ENCODE measurements at places on chromosomes 5 and 9.

DNA sequence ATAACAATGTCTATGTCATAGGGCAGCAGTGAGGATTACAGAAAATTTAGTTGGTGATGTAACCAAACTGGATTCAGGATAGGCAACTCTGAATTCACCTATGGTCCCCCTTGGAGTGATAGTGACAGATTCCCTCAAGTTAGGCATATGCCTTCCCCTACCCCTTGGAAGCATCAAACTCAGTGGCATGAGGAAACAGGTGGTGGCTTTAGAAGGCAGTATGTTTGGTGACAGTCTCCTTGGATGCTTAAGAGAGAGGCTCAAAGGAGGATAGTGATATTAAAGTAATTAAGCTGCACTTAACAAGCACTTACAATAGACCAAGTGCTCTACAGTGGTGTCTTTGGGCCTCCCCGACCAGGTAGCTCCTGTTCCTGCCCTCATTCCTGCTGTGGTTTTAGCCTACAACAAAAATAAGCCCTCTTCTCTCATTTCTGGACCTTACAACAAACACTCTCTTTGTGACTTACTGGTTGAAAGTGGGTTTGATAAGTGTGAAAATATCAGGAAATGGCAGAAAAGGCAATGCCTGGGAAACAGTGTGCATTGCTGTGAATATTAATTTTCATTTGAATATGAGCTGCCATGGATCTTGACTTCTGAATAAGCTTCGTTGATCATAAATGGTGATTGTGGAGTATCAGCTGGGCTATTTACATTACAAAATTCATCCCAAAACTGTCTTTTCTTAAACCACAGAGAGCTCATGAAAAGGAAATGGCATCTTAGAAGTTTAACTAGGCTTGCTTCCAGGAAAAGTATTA is 29.2 kb downstream of the NR4A3 start:
- no peak for DNase-seq

DNA sequence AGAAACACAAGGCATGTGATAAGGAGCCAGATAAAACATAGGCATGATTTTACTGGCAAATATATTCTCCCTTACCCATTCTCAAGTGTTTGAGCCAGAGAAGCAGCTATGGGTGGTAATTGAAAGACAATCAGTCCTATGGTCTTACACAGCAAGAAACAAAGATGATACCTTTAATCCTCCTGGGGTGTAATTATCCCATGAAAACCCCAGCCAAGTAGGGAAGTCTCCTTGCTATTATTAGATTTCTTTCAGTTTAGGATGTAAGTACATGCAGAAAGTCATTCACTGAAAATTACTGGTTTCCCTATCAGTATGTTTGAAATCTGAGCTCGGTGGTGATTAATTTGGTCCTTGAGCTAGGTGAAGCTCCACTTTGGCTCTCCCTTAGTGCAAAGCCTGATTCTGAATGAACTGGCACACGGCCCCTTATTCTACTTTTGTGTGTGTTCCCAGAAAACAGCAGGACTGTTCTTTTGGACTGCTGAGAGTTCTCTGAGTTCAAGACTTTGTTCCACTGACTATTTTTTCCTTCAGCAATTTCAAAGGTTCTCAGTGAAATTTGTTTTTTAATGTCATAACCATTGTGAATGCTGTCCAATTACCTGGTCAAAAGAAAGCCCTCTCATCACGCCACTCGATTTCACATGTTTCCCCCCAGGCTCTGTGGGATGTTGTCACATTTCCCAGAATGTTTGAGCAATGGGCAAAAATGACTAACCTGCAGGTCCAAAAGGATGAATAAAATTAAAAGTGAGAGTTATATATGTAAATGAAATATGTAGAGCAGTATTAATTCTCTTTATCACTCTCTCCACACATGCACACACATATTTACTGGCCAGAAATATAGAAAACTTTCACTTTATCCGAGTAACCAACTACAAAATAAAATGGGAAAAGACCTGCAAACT is 343.0 kb downstream of the RAB3C start:
- no peak for DNase-seq

- no peak for DNase-seq
Observed at GRCh38 chr9:89710697-89711096, 105.9 kb downstream of the GADD45G start.

DNA sequence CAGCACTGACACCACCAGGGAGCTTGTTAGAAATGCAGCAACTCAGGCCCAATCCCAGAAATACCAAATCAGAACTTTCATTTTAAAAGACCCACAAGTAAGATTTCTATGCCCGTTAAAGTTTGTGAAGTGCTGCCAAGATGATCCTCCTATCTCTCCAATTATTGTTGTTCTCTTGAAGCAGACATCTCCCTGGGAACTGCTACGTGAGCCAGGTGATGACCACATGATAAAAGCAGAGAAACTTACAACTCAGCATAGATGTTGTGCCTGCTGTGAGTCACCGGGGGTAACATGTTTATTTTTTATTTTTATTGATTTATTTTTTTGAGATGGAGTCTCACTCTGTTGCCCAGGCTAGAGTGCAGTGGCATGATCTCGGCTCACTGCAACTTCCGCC is 34.4 kb downstream of the GCNT4 start:
- no peak for DNase-seq

DNA sequence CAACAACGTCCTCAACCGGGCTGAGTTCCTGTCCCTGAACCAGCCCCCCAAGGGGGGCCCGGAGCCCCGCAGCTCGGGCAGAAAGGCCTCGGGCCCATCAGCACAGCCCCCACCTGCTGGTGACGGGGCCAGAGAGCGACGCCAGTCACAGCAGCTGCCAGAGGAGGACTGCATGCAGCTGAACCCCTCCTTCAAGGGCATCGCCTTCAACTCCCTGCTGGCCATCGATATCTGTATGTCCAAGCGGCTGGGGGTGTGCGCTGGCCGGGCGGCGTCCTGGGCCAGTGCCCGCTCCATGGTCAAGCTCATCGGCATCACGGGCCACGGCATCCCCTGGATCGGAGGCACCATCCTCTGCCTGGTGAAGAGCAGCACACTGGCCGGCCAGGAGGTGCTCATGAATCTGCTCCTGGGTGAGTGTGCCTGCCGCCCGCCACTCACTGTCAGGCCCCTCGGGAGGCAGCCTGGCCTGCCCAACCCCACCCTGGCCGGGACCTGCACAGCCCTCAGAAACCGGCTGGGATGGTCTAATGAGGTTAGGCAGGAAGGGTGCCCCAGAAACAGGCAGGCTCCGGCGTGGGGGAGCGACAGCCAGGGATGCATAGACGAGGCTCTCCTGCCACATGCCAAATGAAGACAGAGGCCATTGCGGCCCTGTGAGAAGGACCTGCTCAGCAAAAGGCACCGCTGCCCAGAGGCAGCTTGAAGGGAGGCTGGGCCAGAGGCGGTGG is 678 bp downstream of the PLPP7 start:
- DNase-seq = no peak

DNA sequence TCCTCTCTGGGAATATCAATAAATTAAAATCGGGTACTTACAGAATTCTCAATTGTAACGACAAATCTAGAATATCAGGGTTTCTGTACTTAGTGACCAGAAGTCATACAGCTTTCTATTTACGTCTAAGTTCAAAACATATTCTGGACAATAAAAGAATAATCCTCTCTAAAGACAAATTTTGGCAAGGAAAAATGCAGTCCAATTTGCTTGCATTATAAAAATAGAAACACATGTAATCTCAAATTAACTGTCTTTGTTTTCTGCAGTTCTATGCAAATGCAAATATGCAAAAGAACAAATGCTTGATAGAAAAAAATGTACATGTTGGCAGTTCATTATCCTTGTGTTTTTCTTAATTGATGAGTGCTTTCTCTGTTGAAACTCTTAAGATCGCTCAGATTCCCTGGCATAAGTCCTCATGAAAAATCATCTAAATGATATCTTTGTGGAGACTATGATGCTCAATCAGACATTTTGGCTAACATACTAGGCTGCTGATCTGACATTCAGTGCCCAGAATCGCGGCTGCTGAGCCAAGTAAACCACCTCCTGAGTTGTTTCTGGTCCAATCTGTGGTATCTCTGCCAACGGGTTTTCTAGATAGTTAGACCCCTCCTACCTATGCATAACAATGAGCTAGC is 990.1 kb upstream of the C9orf72 start:
- no peak for DNase-seq

GRCh38 chr5:148875205-148875875 is 48.9 kb downstream of the ADRB2 start:
- DNase-seq = no peak

DNA sequence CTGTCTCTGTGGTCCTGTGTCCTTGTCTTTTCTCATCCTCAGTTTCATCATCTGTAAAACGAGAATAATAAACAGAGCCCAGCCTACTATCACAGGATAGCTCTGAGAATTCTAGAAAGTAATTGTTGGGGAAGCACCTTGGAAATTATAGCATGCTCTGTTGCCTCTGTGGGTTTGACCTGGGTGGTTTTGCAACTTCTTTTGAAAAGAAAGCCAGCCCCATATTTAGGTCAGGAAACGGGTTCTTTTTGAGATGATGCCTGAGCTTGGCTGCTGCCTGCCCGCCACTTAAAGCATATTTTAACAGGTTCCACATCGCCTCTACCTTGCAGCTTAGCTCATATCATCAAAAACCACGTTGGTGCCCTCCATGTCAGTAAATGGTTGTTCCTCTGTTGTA is 111.1 kb downstream of the TLR4 start:
- DNase-seq = no peak

GRCh38 chr9:110125207-110125751 is 82.7 kb downstream of the C9orf152 start:
- no peak for DNase-seq

DNA sequence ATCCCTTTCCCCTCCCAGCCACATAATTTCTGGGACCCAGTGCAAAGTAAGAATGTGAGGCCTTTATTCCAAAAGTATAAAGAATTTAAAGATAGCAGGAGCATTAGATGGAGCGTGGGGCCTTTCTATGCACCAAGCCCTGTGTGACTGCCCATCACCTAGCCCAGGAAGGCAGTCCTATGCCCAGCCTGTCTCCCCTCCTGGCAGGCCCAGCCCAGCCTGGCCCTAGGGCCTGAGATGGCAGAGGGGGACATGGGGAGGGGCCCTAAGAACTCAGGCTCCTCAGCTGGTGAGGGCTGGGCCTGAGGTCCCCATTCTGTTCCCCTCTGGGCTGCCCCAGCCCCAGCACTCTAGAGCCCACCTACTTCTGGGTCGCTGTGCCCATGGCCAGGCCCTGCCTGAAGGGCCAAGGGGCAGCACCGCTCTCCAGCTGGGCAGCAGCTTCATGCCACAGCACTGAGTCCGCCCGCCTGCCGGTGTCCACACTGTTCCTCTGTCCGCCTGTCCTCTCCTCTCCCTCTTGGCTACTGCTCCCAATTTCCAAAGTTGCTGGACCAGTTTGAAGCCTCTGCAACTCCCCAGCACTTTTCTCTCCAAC is 995 bp upstream of the SLC23A1 start:
- no peak for DNase-seq

GRCh38 chr9:116913536-116913935 is 226.4 kb downstream of the TRIM32 start:
- DNase-seq = no peak

- no peak for DNase-seq
Observed at GRCh38 chr9:2192356-2192979, 177.3 kb downstream of the SMARCA2 start.

- DNase-seq = no peak
Observed at GRCh38 chr5:135491038-135491551, 38.9 kb upstream of the TIFAB start.

DNA sequence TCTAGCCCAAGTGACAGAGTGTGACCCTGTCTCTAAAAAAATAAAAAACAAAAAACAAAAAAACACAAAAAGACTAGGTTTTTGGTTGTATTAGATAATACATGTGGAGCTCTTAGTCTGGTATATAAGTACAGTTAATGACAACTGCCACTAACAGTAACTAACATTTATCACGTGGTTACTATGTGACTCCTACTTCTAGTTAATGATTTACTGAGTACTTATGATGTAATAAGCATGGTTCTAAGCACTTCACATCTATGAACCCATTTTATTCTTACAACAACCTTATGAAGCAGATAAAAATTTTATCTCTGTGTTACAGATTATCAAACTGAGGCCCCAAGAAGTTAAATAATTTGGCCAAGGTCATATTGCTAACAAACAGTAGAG is 6.1 kb upstream of the TMEFF1 start:
- no peak for DNase-seq

DNA sequence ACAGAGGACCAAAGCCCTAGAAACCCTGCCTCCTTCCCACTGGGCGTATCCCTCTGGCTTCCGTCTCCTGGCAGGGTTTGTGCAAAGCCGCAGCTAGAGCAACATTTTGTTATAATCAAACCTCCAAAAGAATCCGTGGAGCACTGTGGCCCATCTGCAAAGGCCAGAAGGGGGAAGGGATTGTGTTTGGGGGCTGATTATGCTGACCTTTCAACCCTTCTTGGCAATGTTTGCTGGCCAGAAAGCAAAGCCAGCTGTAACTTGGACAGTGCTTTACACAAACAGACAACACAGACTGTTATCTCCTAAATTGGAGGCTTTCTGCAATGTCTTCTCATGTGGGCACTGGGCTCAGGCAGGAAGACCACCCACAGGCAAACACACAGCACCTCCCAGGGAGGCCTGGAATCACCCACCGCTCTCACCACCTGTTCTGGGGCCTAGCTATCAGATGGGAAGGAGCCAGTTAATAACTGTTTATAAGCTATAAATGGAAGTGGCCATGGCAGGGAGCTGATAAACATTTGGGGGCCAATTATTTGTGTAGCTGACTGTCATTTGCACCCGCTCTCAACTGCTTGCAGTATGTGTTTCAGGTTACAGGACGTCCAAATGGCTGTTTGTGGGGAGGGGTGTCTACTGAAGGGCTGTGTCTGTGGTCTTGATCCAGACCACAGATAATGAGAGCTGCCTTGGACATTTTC is 121.6 kb upstream of the ERCC6L2 start:
- DNase-seq = no peak

- DNase-seq = no peak
Observed at GRCh38 chr5:165393839-165394238, 1888.4 kb downstream of the MAT2B start.

- no peak for DNase-seq
Observed at GRCh38 chr9:38226491-38226951, 157.5 kb upstream of the SHB start.

- no peak for DNase-seq
Observed at GRCh38 chr5:151005950-151006576, 14.3 kb upstream of the GPX3 start.

DNA sequence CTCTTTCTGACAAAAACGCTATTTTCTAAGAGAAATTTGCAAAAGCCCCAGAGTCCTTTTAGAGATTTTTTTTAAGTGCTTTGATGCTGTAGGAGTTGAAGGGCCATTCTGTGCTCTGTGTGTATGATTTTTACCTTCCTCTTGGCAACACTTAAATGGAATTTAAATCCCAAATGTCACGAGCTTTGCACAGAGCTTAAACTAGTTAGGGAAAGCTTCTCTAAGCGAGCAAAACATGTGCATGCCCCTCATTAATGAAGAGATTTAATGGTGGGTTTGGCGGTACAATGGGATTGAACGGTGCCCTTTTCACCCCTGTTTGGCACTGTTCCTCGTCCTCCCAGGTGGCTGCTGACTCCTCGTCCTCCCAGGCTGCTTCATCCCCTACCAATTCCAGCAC is 220.7 kb downstream of the DRD1 start:
- DNase-seq = no peak

GRCh38 chr9:88684845-88685244 is 149.9 kb downstream of the NXNL2 start:
- no peak for DNase-seq
